A673 (cell line): ENCODE measurements at places on chromosomes 1 and 21. TPM values are rescaled to one million over a fixed set of nuclear protein-coding genes. Genes with fewer than 3 reads are reported as not detected.

CFAP141 gene
- not detected in 2 replicates for total RNA-seq

CLEC20A gene
- total RNA-seq: not detected in 2 replicates

GRCh38 chr1:93584261-93585003, 97.2 kb downstream of the BCAR3 start:
- peaks cover 6% of the 10 kb centered on the region for H3K4me1 ChIP-seq
- DNase-seq: peak; percentile 48
- no peak overlapping the region for H3K4me3 ChIP-seq
- no peak overlapping the region for H3K27ac ChIP-seq
- no peaks in the 10 kb centered on the region for H3K36me3 ChIP-seq

DNA sequence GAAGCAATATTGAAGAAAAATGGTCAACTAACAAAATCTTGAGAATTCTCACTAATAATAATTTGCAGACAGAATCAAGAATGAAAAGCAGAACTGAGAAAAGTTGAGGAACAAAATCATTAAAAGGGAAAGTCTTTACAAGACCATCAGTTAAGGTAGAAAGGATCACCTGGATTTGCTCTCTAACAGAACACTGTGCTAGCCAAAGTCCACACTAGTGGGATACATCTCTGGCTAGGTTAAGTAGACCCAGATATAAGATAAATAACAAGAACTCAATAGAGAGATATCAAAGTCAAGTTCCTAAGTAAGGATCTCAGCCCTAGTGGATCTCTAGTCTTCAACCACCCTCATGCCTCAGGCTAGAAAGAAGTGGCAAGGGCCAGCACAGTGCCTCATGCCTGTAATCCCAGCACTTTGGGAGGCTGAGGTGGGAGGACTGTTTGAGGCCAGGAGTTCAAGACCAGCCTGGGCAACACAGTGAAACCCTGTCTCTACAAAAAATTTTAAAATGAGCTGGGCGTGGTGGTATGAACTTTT, 19.6 kb downstream of the IPP start:
- no peaks in the 10 kb centered on the region for H3K36me3 ChIP-seq
- no peak overlapping the region for H3K27ac ChIP-seq
- no peak for DNase-seq
- no peaks in the 10 kb centered on the region for H3K27me3 ChIP-seq
- H3K4me3 ChIP-seq: no peak overlapping the region

DNA sequence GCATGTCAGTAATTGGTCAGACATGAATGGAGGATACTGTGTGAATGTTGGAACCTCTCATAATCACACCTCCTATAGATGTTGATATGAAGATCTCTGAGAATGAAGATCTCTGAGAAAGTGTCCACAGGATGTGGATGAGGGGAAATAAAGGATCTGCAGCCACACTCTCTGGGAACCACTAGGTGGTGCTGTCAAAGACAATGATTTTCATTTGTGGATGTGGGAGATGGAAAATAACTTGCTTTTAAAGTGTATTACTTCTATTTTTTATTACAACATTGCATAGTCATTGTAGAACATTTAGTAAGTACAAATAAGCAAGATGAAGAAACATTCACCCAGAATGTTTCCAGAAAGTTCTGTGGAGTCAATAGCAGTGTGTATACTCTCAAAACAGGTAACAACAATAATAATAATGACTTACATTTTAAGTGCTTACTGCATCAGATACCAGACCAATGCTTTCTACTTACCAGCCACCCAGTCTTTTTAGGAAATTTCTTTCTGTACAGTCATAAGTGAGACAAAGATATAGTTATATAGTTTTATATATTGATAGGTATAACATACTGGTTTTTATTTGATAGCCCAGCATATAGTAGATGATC, 128.2 kb downstream of the ATG4C start:
- peak; percentile 65 for DNase-seq
- H3K4me3 ChIP-seq: no peak overlapping the region
- H3K27ac ChIP-seq: no peak overlapping the region
- H3K4me1 ChIP-seq: peaks cover 3% of the 10 kb centered on the region

DNA sequence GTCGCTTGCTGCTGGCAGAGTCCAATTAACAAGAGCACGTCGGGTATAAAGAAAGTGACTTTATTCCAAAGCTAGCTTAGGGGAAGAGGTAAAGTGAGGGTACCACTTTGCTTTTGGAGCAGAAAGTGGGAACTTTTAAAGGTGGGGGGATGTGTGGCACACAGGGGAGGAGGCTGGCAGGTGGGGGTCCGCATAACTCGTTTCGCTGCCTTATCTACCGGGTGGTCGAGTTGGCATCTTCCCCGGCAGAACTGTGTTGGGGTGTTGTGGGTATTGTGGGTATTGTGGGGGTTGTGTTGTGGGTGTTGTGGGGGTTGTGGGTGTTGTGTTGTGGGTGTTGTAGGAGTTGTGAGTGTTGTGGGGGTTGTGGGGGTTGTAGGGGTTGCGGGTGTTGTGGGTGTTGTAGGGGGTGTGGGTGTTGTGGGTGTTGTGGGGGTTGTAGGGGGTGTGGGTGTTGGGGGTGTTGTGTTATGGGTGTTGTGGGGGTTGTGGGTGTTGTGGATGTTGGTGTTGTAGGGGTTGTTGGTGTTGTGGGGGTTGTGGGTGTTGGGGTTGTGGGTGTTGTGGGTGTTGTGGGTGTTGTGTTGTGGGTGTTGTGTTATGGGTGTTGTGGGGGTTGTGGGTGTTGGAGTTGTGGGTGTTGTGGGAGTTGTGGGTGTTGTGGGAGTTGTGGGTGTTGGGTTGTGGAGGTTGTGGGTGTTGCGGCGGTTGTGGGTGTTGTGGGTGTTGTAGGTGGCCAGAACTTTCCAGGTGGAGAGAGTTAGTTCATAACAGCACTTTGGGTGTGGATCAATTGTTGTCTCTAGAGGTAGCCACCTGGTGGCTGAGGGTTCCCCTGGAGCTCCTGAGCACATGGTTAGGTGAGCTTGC, 52.7 kb downstream of the AGPAT3 start:
- H3K4me3 ChIP-seq: no peak overlapping the region
- H3K4me1 ChIP-seq: peaks cover 21% of the 10 kb centered on the region
- no peaks in the 10 kb centered on the region for H3K27me3 ChIP-seq
- DNase-seq: no peak
- no peak overlapping the region for H3K27ac ChIP-seq

DNA sequence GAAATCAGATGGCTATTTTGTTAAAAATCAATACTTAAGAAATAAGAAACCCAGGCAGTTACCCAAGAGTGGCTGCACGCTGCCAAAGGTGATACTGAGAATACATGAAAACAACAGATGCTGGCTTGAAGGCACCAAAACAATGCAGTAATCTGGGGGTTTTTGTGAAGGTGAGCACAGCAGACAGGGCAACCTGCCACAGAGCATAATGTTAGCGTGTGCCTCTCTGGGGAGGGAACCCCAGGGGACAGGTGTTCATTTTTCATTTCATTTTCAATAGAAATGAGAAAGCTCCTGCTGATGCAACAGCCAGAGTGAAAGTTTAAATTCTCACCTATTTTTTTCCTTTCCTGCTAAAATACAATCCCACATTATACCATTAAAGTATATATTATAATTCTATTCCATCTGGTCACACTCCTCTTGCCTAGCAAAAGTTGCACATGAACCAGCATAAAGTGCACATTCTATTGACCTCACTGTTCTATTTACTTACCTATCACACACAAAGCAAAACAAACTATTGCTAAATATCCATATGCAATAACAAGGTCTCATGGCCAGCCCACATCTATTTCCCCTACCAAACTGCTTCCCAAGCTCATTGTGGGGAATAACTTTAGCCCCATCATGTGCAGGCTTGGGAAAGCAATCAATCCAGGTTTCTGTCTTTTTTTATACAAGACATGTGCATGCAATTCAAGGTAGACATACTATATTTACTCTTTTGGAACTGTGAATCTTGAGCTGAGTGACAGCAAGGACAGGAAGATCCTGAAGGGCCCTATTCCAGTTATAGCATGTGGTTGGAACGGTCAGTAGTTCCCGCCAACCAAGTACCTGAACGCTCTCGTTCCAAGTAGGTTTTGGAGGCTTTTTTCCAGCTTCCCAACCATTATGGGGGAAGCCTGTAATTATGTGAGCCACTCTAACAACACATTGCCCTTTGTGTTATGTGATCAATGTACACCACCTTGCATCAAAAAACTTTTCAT, 173.6 kb downstream of the RERE start:
- H3K4me1 ChIP-seq: peaks cover 77% of the 10 kb centered on the region
- H3K27me3 ChIP-seq: no peaks in the 10 kb centered on the region
- H3K4me3 ChIP-seq: no peak overlapping the region
- H3K36me3 ChIP-seq: peaks cover 10% of the 10 kb centered on the region
- DNase-seq: no peak

DNA sequence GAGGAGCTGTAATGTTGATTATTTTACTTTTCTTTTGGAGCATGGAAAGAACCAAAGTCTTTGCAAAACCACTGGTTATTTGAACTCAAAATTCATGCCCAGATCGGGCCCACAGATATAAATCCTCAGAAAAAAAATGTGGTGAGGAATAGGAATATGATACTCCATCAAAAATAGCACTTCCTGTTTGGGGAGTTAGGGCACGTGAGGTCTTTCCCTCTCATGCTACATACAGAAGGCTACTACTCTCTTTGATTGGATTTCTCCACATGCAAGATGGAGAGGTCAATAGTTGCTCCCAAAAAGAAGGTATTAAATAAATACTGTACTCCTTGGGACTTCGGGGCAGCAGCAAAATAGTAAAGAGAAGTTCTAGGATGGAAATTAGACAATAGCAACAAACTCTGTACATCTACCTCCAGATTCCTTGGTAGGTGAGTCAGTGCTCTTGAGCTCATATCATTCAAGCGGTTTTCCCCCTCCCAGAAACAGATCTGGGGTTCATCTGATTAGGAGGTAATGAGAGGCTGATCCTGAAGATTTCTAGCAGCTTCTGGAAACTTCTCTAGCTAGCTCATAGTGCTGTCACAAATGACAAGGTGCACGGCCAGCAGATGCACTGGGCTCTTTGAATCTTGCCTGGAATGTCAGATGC, 47.1 kb downstream of the SLC9C2 start:
- H3K27ac ChIP-seq: no peak overlapping the region
- no peak overlapping the region for H3K4me3 ChIP-seq
- no peaks in the 10 kb centered on the region for H3K27me3 ChIP-seq
- no peaks in the 10 kb centered on the region for H3K4me1 ChIP-seq

LRRC53 gene
- total RNA-seq: not detected in 2 replicates

- H3K27me3 ChIP-seq: no peaks in the 10 kb centered on the region
- no peak overlapping the region for H3K27ac ChIP-seq
- no peaks in the 10 kb centered on the region for H3K36me3 ChIP-seq
- H3K4me1 ChIP-seq: no peaks in the 10 kb centered on the region
- no peak overlapping the region for H3K4me3 ChIP-seq
- DNase-seq: no peak
Measured at GRCh38 chr1:6116137-6116536, 64.0 kb downstream of the CHD5 start.

DNA sequence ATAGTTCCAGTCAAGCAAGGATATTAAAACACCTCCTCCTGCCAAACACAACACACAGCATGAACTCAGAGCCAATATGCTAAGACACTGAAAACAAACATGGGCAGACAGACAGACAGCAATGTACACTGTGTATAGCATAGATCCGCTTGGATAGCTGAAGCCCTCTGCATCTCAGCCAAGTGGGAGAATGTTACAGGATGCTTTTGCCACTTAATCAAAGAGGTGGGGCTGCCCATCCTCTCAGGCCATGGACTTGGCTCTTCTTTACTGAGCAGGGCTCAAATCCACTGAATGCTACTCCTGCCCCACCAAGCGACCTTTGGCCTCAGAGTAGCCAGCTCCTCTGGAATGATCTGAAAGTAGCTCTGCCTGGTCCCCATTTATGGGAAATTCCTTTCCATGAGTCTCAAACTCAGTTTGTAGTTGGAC, 64.7 kb upstream of the NGF start:
- H3K4me3 ChIP-seq: no peak overlapping the region
- no peak for DNase-seq
- no peaks in the 10 kb centered on the region for H3K36me3 ChIP-seq
- H3K4me1 ChIP-seq: no peaks in the 10 kb centered on the region

DNA sequence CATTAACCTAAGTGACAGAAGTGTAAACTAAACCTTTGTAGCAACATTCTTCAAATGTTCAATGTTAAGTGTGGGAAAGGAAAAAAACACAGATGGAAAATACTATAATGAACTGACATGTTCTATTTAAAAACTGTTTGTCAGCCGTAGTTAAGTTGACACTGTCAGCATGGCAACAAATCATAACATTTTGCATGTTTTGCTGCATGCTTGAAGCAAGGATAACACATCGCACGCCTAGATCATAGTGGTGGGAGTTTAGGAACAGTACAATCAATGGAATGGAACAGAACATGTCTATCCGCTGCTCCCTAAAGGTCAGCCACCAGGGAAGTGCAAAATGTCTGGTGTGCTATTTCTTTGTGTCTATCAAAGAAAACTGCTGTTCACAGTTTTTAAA, 62.5 kb upstream of the ESRRG start:
- H3K27ac ChIP-seq: no peak overlapping the region
- no peaks in the 10 kb centered on the region for H3K27me3 ChIP-seq

NAV1 gene
- 48.2 and 51.2 TPM in 2 replicates for total RNA-seq

AQP10 gene
- total RNA-seq: not detected in 2 replicates

- peak overlapping the region; percentile 18 for H3K27ac ChIP-seq
- DNase-seq: peak; percentile 85
- H3K4me1 ChIP-seq: peaks cover 23% of the 10 kb centered on the region
- H3K36me3 ChIP-seq: no peaks in the 10 kb centered on the region
Measured at GRCh38 chr1:226723657-226724532, 15.2 kb downstream of the ITPKB start.

OR10K1 gene
- total RNA-seq: not detected in 2 replicates

LRRIQ3 gene
- 0.17 and 0.33 TPM in 2 replicates for total RNA-seq

DNA sequence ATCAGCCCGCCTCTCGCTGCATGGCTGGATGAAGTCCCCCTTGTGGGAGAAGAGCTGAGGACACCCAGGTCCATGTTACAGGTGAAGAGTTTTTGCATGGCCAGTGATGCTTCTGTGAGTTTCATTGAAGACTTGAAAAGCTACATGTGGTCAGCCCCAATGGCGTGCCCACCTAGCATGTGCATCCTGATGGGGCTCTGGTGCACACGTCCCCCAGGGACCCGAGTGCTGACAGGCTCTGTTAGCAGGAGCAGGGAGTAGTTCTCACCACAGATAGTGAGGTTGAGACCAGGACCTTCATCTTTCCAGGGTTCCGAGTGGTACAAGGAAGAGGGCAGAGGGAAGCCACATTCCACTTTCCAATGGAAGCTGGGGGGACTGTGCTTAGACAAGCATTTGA, 184.8 kb upstream of the C1orf174 start:
- no peaks in the 10 kb centered on the region for H3K4me1 ChIP-seq
- no peak overlapping the region for H3K27ac ChIP-seq
- DNase-seq: no peak

ADAMTS5 gene
- not detected in 2 replicates for total RNA-seq

DNA sequence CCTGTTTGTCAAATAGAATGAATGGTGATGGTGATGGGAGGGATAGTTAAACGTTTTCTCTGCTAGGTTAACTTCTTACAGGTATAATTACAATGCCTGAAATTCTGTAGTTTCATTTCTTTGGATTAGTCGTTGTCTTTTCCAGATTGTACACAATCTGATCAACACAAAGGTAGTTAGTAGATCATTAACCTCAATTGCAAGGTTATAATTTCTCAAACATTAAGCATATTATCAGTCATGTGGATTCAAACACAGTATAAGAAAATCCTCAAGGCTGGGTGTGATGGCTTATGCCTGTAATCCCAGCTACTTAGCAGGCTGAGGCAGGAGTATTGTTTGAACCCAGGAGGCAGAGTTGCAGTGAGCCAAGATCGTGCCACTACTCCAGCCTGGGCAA, 20.6 kb downstream of the SYNC start:
- H3K4me1 ChIP-seq: no peaks in the 10 kb centered on the region
- DNase-seq: no peak

- H3K27ac ChIP-seq: no peak overlapping the region
- peaks cover 24% of the 10 kb centered on the region for H3K27me3 ChIP-seq
- H3K4me1 ChIP-seq: no peaks in the 10 kb centered on the region
- H3K36me3 ChIP-seq: no peaks in the 10 kb centered on the region
- no peak for DNase-seq
Measured at GRCh38 chr21:35622612-35623011, 437.7 kb downstream of the SETD4 start.
